Esophagus mucosa (tissue), 1 donor: ENCODE measurements at places on chromosomes 5 and 9.

GRCh38 chr9:81371824-81372223 is 317.5 kb downstream of the TLE1 start:
- no peak for ATAC-seq

- no peak for ATAC-seq
Measured at GRCh38 chr9:6450641-6451375, 37.8 kb downstream of the UHRF2 start.

- ATAC-seq: no peak
Measured at GRCh38 chr5:155885199-155885598, 441.8 kb upstream of the SGCD start.

- no peak for ATAC-seq
Measured at GRCh38 chr5:91025449-91025848, 357.7 kb downstream of the ARRDC3 start.

GRCh38 chr5:19140276-19140675 is 847.7 kb downstream of the CDH18 start:
- no peak for ATAC-seq

- ATAC-seq: no peak
Measured at GRCh38 chr5:65539827-65540226, 23.1 kb downstream of the CENPK start.

DNA sequence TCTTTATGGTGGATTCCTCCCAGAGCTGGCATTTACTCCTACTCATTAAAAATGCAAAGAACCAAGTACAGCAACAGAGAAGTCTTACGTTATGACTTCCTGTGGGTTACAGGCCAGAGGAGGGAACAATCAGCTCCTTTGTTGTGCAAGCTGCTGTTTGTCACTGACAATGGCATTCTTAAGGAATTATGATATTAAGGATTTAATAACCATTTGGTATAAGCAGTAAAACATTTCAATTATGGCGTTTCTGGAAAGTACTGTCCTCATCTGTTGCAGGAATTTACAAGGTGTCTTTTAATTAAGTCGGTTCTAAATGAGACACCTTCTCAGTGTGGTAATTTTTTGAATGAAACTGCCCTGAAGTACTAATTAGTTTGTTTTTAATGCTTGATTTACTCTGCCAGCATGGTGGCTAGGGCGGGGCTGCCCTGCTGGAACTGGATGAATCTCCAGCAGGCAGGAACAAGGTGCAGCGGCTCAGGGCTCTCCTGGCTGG is 49.1 kb upstream of the VDAC1 start:
- peak; percentile 67 for ATAC-seq

DNA sequence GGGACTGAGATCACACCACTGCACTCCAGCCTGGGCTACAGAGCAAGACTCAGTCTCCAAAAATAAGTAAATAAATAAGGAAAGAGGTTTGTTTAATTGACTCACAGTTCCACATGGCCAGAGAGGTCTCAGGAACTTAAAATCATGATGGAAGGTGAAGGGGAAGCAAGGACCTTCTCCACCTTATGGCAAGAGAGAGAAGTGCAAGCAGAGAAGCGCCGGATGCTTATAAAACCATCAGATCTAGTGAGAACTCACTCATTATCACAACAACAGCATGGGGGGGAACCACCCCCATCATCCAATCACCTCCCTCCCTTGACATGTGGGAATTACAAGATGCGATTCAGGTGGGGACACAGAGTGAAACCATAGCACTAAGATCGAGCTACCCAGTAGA is 22.8 kb upstream of the RGMB start:
- ATAC-seq: no peak

DNA sequence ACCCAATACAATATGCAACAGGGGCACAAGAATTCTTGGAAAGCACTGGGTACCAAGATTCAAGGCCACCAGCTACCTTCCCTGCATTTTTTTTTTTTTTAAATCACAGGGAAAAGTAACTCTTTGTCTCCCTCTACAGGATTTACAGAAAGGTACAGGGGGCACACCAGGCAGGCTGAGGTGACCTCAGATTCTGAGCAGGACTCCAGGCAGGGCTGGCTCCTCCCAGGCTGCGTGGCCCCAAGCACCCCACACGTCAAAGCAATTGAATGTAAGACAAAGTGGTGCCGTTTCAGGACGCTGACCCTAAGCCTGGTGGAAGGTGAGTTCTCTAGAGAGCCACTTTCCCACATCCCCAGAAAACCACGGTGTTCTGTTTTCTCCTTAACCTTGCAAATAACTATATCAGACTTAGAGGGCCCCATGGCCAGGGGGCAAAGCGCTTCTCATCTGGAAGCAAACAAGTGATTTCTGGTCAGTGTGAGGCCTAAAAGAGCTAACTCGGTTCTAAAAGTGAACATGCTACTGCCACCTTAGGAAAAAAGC is 222.6 kb downstream of the ROR2 start:
- ATAC-seq: peak; percentile 64

- ATAC-seq: no peak
Measured at GRCh38 chr5:180618487-180618828, 27.2 kb upstream of the SCGB3A1 start.

GRCh38 chr9:136015656-136016571 is 54.7 kb upstream of the UBAC1 start:
- no peak for ATAC-seq

DNA sequence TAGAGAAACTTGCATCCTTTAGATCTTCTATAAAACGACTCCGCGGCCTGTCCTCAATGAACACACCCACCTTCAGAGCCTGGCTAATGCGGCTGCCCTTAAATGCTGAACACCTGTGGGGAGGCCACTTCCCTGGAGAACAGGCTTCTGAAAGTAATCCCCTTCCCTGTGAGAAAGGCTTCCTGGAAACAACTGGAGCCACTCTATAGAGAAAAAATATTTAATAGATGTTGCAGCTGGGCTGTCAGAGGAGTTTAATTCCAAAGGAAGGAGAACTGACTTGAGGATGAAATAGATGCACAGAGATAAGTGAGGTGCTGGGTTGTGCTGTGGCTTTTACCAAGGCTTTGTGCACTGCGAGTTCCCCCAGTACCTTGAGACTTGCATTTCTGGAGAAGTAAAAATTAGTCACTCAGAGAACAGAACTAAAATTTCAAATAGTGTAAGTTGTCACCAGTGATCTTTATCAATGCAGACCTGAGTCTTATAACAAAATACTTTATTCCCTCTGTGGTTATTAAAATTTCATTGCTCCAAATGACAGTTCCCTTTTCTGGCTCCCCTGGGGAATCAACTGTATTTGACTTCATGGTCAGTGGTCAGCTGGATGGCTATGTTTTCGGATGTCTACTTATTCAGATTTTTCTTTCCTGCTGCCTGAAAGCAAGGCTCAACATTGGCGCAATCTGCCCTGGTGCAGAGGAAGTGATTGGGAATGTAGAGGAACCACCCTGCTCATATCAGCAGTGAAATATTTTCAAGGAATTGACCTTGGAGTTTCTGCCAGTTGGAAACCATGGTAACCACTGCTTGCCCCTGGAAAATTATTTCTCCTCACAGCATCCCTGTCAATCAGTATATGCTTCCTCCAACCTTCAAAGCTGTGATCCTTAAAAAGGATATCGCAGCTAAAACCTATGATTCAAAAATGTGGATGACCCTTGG is 238.8 kb downstream of the SMARCA2 start:
- no peak for ATAC-seq

GRCh38 chr9:4389003-4389402 is 89.1 kb upstream of the GLIS3 start:
- peak; percentile 57 for ATAC-seq

DNA sequence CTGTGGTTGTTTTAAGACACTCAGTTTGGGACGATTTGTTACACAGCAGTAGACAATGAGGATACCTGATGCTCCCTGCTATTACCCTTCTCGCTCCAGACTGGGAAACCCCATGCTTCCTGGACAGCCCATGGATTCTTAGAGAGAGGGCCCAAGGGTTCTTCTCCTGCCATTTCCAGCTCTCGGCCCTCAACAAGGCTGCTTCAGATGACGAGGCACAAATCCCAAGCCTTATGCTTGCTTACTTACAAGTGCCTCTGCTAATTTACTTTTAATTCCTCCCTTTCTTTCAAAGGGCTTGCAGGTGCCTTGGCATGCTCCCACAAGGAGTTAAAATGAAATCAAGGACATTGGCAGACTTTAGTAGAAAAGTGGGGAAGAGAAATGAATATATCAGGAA is 79.4 kb downstream of the GADD45G start:
- ATAC-seq: no peak

DNA sequence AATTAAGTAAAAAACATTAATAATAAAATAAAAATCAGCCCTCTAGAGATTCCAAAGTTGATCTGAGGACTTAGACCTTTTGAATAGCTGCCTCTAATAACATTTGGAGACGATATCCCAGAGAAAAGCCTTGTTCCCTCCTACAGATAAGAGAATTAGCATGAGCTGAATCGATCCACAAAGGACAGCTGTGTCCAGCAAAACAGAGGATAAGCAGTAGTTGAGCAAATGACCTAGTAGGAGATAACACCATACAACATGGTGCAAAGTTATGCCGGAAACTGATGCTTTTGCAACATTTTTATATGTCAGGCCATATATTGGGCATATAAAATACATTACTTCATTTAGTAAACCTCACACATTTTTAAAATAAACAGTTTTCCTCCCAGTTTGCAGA is 212.2 kb upstream of the PRR16 start:
- no peak for ATAC-seq

- no peak for ATAC-seq
Measured at GRCh38 chr5:37807015-37807414, 32.8 kb downstream of the GDNF start.

- peak; percentile 67 for ATAC-seq
Measured at GRCh38 chr9:112546149-112547012, 59.8 kb downstream of the KIAA1958 start.

GRCh38 chr5:14136228-14136627 is 6.9 kb upstream of the TRIO start:
- ATAC-seq: no peak

- ATAC-seq: no peak
Measured at GRCh38 chr5:172315587-172316493, 32.3 kb upstream of the UBTD2 start.

GRCh38 chr5:109411627-109412026 is 1.9 kb upstream of the PJA2 start:
- peak; percentile 55 for ATAC-seq

- ATAC-seq: no peak
Measured at GRCh38 chr9:99693888-99694287, 127.8 kb upstream of the NR4A3 start.

DNA sequence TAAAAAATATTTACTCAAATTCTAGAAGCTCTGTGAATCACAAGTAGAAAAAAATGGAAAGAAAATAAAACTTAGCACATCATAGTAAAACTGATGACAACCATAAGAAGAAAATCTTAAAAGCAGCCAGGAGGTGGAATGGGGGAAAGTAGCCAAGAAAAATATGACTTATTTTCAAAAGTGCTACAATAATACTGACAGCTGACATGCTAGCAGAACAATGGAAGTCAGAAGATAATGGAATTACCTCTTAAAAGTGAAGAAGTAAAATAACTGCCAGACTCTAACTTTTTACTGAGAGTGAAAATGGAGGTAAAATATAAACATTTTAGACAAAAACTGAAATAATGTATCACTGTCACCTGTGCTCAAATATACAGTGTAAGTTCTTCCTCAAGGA is 532.2 kb upstream of the SGCD start:
- ATAC-seq: no peak

GRCh38 chr5:87122151-87122977 is 145.3 kb upstream of the RASA1 start:
- no peak for ATAC-seq

DNA sequence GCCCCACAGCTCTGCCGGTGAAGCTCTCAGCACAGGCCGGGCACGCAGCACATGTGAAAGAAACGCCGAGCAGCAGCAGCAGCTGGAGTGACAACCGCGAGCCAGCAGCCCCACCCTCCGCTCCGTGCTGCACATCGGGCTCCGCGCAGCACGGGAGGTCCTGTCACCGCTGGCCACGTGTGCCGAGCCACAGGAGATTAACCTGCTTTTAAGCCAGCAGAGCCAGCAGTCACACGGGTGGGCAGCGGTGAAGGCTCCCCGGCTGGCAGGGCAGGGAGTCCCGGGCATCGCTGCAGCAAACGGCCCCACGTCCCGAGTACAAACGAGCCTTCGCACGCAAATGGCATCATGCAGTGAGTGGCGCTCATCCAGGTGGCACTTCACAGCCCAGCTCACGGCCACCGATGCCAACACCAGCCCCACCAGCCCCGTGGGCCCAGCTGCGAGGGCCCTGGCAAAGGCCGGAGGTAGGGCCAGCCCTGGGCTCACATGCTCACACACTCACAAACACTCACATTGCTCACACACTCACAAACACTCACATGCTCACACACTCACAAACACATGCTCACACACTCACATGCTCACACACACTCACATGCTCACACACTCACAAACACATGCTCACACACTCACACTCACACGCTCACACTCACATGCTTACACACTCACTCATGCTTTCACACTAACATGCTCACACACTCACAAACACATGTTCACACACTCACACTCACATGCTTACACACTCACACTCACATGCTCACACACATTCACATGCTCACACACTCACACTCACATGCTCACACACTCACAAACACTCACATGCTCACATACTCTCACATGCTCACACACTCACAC is 11.1 kb downstream of the CCDC187 start:
- peak; percentile 3 for ATAC-seq

DNA sequence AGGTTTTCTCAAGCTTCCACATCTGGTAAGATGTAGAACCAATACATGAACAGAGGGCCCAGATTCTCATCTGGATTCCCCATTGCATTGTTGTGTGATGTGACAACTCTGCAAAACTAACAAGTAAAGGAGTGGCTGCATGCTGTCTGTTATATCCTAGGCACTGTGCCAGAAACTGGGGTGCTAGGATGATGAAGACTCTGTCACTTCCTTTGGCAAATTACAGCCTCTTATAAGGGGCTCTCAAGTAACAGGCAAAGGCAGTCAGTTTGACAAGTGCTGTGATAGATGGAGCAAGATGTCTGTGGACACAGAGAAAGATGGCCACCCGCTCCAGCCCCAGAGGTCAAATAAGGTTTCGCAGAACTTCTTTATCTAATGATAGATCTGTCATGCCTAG is 115.7 kb downstream of the PAPPA start:
- ATAC-seq: no peak

DNA sequence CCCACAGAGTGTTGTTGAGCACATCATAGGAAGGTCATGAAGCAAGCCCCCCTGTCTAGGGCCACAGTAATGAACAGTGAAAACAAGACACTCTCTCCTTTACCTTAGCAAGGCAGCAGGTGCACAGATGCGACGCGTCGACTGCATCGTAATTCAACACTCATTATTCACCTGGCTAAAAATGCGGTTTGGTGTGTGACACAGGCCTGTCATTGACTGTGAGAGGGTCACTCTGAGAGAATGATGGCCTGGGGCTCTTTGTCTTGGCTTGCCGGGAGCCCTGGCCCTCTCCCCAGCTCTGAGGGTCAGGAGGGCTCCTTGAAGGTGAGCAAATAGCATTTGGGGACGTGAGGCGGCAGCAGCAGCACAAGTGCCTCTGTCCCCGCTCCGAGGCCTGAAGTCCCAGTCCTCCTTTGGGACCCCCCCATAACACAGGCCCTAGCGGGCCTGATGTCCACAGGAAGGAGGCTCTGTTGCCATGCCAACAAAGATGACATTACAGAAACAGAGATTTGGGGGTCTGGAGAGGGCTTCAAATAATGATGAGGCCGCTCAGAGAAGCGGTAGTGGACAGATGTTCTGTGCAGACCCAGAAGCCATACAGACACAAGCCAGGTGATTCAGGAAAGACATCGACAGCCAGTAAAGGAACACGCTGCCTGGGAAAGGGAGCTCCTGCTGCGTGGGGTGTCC is 46.7 kb downstream of the SHB start:
- no peak for ATAC-seq

- ATAC-seq: no peak
Measured at GRCh38 chr5:368183-369084, 46.9 kb downstream of the AHRR start.

- peak; percentile 71 for ATAC-seq
Measured at GRCh38 chr5:38551030-38552017, 5.1 kb downstream of the LIFR start.

GRCh38 chr5:117519957-117520500 is 945.4 kb upstream of the SEMA6A start:
- no peak for ATAC-seq
